ENCODE measurements at places on chromosomes 11 and 22.

- DNase-seq = no peak
Observed at GRCh38 chr11:70140711-70141485, 62.2 kb upstream of the FADD start.

GRCh38 chr11:20707876-20708275, 38.5 kb downstream of the NELL1 start:
- DNase-seq = no peak

GRCh38 chr22:39994566-39995392, at the start of gene FAM83F:
Gene FAM83F, plus strand, starts transcription at chr22:39994954. Its CDS starts 89 bp downstream, at chr22:39995043.
- no peak for DNase-seq

DNA sequence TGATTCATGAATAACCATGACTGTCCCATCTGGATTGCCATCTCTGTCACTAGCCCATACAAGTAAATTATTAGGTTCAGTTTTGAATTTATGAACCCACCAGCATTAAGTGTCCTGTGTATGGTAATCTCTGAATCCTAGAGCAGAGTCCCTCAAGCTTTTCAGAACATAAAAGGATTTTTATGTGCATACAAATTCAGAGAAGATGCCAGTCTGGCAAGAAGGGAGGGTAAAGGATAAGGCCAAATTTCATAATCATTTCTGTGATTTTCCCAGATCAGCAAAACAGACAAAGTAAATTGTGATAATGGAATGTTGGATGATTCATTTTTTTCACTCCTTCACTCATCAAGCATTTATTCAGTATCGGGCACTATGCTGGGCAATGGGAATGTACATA, 371.1 kb upstream of the ARHGAP42 start:
- no peak for DNase-seq

- DNase-seq = no peak
Observed at GRCh38 chr22:48485149-48486133, 1342.2 kb downstream of the BRD1 start.

- DNase-seq = no peak
Observed at GRCh38 chr11:37804666-37805065, 1206.6 kb upstream of the RAG2 start.

DNA sequence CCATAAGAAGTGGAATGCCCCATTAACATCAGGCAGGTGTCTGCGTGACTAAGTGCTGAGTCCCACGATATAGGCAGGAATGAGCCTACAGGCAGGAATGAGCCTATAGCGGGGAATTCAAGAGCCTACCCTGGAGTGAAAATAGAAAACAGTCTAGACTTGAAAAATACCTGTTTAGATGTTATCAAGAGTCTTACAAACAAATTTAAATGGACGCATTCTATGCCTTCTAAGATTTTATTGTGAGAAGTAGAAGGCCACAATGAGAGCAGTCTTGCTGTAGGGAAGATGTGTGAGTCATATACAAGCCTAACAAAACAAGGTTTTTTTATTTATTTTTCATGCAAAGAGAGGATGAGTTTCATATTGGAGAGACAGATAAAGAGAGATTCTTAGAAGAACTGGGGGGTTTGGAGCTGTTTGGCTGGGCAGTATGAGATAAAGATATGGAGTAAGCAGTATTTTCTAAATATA, 200.8 kb upstream of the ZC3H12C start:
- DNase-seq = no peak

Measured in activated CD4-positive, CD25-positive, alpha-beta regulatory T cell (primary cell).